ENCODE measurements at places on chromosomes 12 and 14. TPM values are rescaled to one million over a fixed set of nuclear protein-coding genes. Genes with fewer than 3 reads are reported as not detected.
A peak's percentile ranks its signal among the peaks of the same experiment; 100 is the strongest.

DNA sequence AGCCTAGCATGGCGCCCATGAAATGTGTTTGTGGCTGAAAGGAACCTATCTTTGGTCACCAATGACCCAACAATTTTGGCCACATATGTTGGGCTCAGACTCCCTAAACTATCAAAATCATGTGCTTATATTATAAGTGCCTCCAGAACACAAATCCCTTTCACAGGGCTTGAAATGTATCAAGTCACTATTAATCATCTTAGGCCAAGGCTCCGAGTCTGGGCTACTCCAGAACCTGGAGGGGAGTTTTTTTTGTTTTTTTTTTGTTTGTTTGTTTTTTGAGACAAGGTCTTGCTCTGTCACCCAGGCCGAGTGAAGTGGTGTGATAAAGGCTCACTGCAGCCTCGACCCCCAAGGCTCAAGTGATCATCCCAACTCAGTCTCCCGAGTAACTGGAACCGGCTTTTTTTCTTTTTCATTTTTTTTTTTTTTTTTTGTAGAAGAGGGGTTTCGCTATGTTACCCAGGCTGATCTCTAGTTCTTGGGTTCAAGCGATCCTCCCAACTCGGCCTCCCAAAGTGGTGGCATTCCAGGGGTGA, 989 bp upstream of the DRAM1 start:
- no peak for DNase-seq

DNA sequence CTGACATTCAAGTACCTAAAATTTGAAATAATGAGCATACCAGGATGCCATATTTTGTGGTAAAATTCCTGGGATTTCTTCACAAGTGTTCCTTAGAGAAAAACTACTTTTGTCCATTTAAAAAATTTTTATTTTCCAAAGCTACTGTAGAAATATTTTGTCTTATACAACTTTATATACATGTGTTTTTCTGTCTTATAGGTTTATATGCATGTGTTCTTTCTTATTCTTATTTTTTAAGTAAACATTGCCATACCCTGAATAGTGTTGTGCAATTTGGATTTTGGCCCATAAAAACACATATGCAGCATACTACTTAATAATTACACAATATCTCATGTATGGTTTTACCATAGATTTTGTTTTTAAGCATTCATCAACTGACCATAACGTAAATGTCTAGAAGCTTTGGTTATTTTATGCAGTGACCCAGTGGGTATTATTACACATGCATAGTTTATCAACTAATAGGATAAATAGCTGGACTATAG, 1107.4 kb upstream of the SEL1L start:
- DNase-seq: no peak

GRCh38 chr14:95488376-95489213, 27.9 kb downstream of the SYNE3 start:
- no peak for DNase-seq

- DNase-seq: no peak
Measured at GRCh38 chr12:47317175-47317915, 237.6 kb upstream of the AMIGO2 start.

GRCh38 chr12:52050116-52050757, 1.0 kb upstream of the NR4A1 start:
- peak; percentile 79 for DNase-seq

DNA sequence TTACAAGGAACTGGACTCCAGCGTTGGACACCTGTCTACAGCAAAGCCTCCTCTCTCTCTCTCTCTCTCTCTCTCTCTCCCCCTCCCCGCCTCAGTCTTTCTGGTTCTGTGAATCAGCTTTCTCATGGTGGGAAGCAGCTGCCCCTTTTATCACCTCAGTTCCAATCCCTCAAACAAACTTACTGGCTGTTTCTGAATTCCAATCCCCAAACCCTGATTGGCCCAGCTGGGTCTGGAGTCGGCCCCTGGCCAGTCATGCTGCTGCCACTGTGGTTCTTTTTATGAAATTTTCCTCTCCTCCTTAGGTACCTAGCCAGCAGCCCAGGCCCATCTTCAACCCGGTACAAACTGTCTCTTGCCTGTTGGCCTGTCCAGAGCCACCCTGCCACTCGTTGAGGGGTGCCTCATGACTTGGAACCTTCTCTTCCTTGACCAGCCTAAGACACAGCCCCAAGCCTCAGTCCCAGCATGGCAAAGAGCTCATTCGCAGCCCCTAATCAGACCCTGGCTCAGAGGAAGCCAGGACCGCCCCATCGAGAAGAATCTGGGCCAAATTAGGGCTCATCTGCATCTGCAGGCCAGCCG, 9.4 kb upstream of the MORN3 start:
- DNase-seq: no peak

DNA sequence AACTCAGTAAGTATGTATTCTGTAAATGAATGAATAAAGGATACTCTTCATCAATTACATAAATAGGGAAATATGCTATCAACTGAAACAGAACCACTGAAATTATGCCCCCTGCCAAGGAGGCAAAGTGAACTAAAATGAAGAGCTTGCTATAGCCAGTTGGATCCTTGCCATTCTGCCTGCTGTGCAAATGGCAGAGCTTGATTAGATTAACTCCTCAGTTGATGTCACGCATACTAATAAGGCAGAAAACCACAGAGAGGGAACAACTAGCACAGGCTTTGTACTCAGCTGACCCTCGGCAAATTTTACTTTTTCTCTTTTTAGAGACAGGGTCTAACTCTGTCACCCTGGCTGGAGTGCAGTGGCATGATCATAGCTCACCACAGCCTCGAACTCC, 36.7 kb upstream of the FERMT2 start:
- DNase-seq: no peak

- DNase-seq: peak; percentile 51
Measured at GRCh38 chr14:99961826-99962518, 103.2 kb upstream of the EVL start.

DNA sequence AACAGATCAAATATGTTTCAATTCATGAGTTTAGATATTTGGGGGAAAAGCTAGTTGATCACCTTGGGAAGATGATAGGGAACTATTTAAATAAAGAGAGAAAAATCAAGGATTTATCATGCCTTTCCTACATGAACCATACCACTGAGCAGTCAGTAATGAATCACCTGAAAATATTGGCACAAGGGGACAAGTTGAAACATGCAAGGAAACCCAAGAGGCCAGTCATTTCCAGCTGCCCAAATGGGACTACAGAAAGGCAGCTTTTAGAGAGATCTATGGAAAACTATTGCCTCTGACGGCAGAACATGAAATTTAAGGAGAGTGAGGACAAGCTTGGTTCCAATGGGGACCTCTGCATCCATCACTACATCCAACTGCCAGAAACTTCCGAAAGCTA, 14.1 kb upstream of the ETV6 start:
- DNase-seq: no peak

- DNase-seq: no peak
Measured at GRCh38 chr12:113005762-113006161, 27.4 kb downstream of the OAS2 start.

- no peak for DNase-seq
Measured at GRCh38 chr12:25992026-25992782, 33.7 kb downstream of the RASSF8 start.

DNA sequence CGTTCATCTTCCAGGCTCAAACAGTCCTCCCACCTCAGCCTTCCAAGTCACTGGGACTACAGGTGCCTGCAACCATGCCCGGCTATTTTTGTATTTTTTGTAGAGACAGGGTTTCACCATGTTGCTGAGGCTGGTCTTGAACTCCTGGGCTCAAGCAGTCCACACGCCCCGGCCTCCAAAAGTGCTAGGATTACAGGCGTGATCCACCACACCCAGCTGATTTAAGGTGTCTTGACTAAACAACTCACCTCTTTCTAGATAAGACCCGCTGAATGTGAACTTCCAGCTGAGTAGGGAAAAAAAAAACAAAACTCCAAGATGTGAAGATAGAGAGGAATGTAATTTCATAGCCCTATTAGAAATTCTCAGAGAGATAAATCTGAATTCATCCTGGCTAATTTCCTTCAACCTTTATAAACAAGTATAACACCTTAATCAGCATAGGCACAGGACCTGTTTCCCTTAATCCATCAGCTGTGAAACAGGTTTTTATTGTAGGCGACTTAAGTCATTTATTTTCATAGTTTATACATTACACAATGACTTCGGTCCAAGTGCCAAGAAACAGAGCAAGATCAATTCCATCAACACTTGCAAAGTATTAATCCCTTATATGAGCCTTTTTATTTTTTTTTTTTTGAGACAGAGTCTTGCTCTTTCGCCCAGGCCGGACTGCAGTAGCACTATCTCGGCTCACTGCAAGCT, 51.5 kb downstream of the HCAR2 start:
- no peak for DNase-seq

GRCh38 chr12:110180591-110181005, 56.4 kb downstream of the IFT81 start:
- no peak for DNase-seq

GRCh38 chr14:24071836-24072430, 571 bp downstream of the CPNE6 start:
- no peak for DNase-seq

- DNase-seq: no peak
Measured at GRCh38 chr12:15526033-15526432, 203.7 kb downstream of the PTPRO start.

- DNase-seq: no peak
Measured at GRCh38 chr12:103627189-103627855, 40.2 kb downstream of the STAB2 start.

DNA sequence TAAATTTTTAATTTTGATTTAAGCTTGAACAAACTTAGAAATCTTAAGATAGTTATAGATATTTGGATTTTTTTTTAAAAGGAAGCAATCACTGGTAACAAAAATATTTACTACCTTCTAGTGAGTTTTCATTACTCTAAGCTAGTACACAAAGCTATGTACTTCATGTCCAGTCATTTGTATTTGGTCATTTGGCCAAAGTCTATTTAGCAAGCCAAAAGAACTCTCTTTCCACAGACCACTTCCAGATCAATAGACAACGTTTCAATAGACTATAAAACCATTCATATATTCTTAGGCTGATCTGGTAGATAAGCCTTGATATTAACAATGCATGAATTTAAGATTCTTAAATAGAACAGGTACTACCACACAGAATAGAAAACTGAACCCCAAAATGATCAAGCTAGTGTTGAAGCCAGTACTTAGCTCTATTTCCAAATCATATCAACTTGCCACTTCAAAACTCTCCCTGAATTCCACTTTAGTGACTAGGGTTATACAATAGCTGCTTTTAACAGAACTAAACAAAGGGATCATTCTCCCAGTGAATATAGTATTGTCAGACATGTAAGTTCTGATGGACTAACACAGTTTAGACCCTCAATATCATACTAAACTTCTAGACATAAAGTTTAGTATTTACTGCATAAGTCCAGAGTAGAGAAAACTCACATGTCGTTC, 21.7 kb downstream of the CAPRIN2 start:
- no peak for DNase-seq

DNA sequence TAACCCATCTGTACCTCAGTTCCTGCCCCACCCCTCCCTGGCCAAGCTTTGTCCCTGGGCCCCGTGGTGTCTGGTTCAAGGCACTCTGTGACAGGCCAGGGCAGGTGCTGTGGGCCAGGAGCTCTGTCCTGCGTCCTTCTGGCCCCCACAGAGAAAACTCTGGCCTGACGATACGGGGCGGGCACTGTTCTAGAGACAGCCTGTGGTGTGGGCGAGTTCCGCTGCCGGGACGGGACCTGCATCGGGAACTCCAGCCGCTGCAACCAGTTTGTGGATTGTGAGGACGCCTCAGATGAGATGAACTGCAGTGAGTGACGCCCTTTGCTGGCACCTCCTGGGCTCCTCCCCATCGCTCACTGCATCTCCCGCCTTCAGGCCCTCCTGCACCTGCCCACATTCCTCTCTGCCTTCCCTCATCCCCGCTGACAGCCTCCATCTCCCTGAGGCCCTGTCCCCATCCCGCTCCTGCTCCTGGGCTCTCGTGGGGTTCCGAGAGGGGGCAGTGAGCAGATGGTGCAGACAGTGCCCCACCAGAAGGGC, 22.8 kb upstream of the NXPH4 start:
- no peak for DNase-seq

- peak; percentile 55 for DNase-seq
Measured at GRCh38 chr14:23122086-23122485, 3.0 kb upstream of the CEBPE start.

DNA sequence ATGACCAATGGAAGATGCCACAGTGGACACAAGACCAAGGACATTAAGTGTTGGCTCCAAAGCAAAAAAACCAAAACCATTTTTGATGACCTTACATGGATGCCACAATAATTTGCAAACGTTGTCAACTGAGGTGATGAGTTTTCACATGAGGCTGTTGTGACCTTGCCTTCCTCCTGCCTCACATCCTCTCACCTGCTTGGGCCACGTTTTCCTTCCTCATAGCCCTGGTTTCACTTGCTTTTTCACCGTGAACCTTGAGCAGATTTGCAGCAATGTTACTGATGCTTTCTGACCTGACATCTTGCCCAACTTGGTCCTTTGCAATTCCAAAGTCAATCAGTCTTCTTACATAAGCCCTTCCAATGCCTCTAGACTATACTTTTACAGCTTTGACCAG, 3.7 kb downstream of the KRT6B start:
- DNase-seq: no peak

GRCh38 chr12:6059221-6059620, 65.2 kb downstream of the VWF start:
- no peak for DNase-seq

DNA sequence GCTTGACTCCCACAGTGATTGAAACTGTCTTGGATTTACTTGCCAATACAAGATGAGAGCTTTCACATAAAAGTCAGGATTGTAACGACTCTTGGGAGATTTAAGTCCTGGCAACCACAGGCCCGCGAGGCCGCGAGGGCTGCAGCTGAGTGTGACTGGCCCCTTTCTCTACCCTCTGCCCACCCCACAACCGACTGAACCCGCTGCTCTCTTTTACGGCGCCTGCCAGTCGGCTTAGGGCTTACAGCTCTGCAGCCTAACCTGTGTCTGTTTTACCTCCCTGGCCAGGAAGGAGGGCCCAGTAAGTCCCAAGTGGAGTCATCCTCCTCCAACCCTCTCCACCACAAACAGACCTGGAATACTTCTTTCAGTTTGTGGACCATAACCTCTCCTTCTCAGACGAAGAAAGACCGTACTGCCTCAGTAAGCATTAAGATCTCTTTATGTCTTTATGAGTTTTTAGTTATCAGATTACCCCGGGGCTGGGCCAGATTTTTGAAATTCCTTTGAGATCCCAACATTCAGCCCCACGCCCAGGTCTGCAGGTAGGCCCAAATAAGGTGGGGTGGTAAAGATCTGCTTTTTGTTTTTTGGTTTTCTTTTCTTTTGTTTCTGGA, 12.6 kb upstream of the TIGAR start:
- DNase-seq: no peak

GRCh38 chr14:52692248-52692962, 3.0 kb downstream of the ERO1A start:
- no peak for DNase-seq

- DNase-seq: no peak
Measured at GRCh38 chr12:130073721-130074120, 88.5 kb upstream of the FZD10 start.

Gene TAS2R13
- 2.8 TPM for total RNA-seq

Gene INSM2
- not detected for total RNA-seq

Gene CNTN1
- total RNA-seq: 23.2 TPM

Gene GPRC5D
- not detected for total RNA-seq

Gene SERPINA5
- 9.3 TPM for total RNA-seq

Gene SMCO2
- not detected for total RNA-seq

Gene ZNF385A
- total RNA-seq: 12.8 TPM

Gene RIPK3
- total RNA-seq: 2.6 TPM

Gene PLEKHD1
- total RNA-seq: not detected

Gene USP44
- 4.7 TPM for total RNA-seq
